ENCODE measurements at places on chromosomes 2 and 18.

DNA sequence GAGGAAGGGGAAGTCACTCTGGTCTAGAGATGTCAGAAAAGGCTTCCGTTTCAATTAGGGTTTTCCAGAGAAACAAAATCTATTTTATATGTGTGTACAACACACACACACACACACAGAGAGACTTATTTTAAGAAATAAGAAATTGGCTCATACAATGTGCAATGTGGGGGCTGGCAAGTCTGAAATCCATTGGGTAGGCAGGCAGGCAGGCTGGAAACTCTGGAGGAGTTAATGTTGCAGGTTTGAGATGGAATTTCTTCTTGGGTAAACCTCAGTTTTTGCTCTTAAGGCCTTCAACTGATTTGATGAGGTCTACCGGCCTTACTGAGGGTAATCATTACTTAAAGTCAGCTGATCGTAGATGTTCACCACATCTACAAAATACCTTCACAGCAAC lies 62.6 kb downstream of the MDH1 start:
- no peaks in the 10 kb centered on the region for H3K27me3 ChIP-seq
- no peak for DNase-seq
- no peak overlapping the region for H3K4me3 ChIP-seq
- H3K27ac ChIP-seq, result no peak overlapping the region
- no peaks in the 10 kb centered on the region for H3K4me1 ChIP-seq

DNA sequence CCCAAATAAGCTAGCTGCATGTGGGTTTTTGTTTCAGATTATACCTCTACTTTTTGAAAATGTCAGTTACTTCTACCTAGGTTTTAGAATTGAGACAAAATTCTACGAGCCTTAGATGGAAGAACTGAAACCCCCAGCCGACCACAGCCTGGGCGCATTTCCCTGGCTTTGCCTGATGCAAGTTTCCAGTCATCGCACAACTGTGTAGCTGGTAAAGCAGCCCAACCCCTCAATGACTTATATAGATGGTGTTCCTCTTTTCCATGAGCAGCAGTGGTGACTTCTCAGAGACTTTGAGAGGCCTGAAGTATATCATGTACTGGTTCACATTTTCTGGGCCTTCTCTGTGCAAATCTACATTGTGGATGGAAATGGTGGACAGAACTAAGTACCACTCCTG lies 515.4 kb upstream of the RAB6C start:
- no peaks in the 10 kb centered on the region for H3K4me1 ChIP-seq
- no peak overlapping the region for H3K4me3 ChIP-seq
- no peaks in the 10 kb centered on the region for H3K36me3 ChIP-seq
- DNase-seq, result no peak
- H3K27me3 ChIP-seq, result no peaks in the 10 kb centered on the region

- DNase-seq, result no peak
- H3K27me3 ChIP-seq, result no peaks in the 10 kb centered on the region
- H3K27ac ChIP-seq, result no peak overlapping the region
- no peaks in the 10 kb centered on the region for H3K36me3 ChIP-seq
- no peak overlapping the region for H3K4me3 ChIP-seq
Observed at GRCh38 chr18:40868110-40868858, 1086.8 kb upstream of the PIK3C3 start.

DNA sequence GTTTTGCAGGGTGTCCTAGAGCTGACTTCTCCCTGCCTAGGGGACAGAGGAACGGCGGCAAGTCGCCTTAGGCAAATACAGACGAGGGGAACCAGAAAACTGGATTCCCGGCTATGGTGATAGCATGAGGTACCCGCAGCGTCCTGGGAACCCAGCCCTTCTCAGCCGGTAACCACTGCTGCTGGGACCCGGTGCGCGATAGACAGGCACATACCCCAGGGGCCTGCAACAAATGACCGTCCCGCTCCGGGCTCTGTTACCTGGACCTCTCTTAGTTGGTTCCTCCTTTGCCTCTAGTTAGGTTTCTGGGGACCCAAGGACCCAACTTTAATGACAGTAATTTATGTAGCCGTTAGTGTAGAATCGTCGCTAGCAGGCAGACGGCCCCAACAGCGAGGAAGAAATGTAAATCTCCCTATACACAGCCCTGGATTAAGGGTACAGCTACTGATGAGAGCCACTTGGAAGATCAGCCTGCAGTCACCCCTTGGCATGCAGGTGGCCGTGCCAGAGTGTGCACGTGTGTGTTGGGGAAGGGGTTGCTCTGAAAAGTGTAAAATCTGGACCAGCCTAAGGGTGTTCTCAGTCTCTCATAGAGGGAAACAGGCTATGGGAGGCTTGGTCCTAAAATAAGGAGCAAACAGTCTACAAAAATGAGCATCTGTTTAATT lies 819 bp upstream of the SERPINE2 start:
- H3K27ac ChIP-seq, result no peak overlapping the region
- H3K4me3 ChIP-seq, result no peak overlapping the region
- DNase-seq, result no peak
- no peaks in the 10 kb centered on the region for H3K36me3 ChIP-seq

DNA sequence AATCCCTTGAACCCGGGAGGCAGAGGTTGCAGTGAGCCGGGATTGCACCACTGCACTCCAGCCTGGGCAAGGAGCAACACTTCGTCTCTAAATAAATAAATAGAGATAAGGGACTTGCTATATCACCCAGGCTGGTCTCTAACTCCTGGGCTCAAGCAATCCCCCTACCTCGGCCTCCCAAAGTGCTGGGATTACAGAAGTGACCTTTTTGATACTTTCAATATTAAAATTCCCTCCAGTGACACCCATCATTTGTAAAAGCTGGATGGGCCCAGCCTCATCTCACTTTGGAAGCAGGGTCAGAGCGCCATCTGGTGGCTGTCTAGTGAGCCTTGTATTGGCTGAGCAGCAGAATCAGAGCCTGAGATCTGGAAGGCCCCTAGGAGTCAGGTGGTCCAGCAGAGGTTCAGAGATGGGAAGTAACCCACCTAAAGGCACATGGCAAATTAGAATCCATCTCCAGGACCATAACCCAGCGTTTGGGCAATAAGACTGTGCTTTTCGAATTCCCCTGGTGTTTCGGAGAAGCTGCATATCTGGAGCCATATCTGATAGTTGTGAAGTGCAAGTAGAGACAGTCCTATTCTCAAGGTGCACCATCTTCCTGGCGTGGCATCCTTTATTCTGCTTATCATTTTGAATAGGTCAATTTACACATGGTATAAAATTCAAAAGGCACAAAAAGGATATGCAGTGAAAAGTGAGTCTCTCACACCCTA lies 18.3 kb upstream of the SLC35F6 start:
- H3K27me3 ChIP-seq, result no peaks in the 10 kb centered on the region
- peak; percentile 88 for DNase-seq
- peaks cover 15% of the 10 kb centered on the region for H3K4me1 ChIP-seq
- no peaks in the 10 kb centered on the region for H3K36me3 ChIP-seq

DNA sequence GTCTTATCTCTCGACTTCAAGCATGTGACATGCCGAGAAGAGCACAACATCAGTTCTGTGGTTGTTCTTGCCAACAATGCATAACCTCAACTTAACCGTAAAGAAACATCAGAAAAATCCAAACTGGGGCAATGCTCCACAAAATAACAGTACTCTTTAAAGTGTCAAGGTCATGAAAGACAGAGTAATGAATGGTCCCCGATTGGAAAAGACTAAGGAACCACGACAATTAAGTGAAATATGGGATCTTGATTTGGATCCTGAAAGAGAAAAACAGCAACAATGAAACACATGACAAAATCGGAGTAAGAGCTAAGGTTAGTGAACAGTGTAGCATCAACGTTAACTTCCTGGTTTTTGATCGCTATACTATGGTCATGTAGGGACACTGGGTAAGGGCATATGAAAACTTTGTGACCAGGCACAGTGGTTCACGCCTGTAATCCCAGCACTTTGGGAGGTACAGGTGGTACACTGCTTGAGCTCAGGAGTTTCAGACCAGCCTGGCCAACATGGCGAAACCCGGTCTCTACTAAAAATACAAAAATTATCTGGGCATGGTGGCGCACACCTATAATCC lies 55.2 kb downstream of the UNC50 start:
- DNase-seq, result peak; percentile 79
- no peaks in the 10 kb centered on the region for H3K27me3 ChIP-seq
- H3K4me1 ChIP-seq, result peaks cover 24% of the 10 kb centered on the region
- peak overlapping the region; percentile 92 for H3K27ac ChIP-seq
- peaks cover 2% of the 10 kb centered on the region for H3K36me3 ChIP-seq
- peak overlapping the region; percentile 57 for H3K4me3 ChIP-seq

- no peak for DNase-seq
- H3K4me3 ChIP-seq, result no peak overlapping the region
- no peak overlapping the region for H3K27ac ChIP-seq
- H3K36me3 ChIP-seq, result no peaks in the 10 kb centered on the region
- H3K4me1 ChIP-seq, result no peaks in the 10 kb centered on the region
Observed at GRCh38 chr2:106011380-106011779, 182.7 kb downstream of the UXS1 start.

- H3K27me3 ChIP-seq, result no peaks in the 10 kb centered on the region
- H3K36me3 ChIP-seq, result peaks cover 9% of the 10 kb centered on the region
- peaks cover 12% of the 10 kb centered on the region for H3K4me1 ChIP-seq
- H3K27ac ChIP-seq, result peak overlapping the region; percentile 79
- DNase-seq, result no peak
Observed at GRCh38 chr2:18559531-18560030, 872 bp downstream of the RDH14 start.
